ENCODE measurements at places on chromosomes 3 and 15.

- no peak for DNase-seq
These were observed 40.3 kb downstream of the GNB4 start for GRCh38 chr3:179410999-179411398.

DNA sequence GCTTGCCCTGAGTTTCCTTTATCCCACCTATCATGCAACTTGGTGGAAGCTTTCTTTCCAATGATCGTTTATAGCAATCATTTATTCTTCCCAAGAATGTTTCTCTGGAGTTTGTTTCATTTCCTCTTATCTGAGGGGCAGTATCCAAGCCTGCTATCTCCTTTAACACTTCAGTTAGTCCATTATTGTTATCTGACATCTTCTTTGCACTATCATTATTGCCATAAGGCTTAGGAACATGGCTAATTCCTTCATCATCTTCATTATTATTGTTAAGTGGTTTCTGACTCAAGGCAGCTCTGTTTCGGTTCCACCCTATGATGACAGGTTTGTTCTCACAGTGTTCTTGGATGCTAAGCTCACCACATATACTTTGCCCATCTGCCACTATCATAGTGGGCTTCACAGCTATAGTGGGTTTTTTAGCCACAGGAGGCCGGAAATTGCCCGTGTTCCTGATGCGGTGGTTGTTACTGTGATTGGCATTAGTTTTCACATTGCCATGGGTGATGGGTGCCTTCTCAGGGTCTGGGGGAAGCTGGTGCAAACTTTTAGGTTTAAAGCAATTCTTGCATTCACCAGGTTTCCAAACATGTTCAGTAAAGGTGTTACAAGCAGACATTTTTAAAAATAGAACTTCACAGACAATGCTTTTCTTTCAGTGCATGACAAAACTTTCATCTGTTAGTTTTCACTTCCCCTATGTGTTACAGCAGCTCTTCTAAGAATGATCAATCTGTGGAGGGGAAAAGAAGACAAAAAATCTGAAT lies 110.6 kb upstream of the TSPAN3 start:
- no peak for DNase-seq

GRCh38 chr3:123424999-123425712 lies 23.7 kb downstream of the ADCY5 start:
- DNase-seq: no peak

DNA sequence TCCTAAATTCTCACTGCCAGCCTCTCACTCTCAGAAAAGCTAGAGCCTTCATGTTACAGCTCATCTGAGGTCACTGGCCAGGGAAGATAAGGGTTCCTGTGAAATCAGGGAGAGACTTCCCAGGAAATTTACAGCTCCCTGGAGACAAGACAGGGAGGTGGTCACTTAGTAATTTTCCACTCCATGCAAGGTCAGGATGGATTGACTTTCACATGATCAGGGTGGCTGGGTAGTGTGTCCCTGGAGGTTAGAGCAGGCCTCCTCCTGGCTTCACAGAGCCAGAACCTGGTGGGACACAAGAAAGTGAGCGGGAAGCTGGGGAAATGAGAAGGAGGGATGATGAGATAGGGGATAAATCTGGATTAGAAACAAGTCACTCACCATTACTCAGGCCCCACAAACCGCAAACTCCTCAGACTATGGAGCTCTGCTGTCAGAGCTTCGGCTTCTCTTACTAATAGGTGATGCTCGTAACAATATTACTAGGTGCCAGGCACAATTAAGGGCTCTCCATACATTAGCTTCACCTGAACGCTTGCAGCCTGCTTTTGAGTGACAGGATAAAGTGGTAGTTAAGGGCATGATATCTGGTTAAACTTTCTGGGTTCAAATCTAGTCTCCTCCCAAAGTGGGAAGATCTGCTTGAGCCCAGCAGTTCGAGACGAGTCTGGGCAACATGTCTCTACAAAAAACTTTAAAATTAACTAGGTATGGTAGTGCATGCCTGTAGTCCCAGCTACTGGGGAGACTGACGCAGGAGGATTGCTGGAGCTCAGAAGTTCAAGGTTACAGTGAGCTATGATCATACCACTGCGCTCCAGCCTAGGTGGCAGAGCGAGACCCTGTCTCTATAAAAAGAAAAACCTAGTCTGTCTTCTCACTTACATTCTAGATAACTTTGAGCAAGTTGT lies 24.9 kb downstream of the DUOX2 start:
- no peak for DNase-seq

GRCh38 chr15:35854316-35854715 lies 308.4 kb upstream of the DPH6 start:
- DNase-seq: no peak

Measured in fibroblast of the conjunctiva (primary cell).